Gastroesophageal sphincter (tissue), 4 donors: ENCODE measurements at places on chromosomes 16 and 17. TPM values are rescaled to one million over a fixed set of nuclear protein-coding genes. Genes with fewer than 3 reads are reported as not detected.

DNA sequence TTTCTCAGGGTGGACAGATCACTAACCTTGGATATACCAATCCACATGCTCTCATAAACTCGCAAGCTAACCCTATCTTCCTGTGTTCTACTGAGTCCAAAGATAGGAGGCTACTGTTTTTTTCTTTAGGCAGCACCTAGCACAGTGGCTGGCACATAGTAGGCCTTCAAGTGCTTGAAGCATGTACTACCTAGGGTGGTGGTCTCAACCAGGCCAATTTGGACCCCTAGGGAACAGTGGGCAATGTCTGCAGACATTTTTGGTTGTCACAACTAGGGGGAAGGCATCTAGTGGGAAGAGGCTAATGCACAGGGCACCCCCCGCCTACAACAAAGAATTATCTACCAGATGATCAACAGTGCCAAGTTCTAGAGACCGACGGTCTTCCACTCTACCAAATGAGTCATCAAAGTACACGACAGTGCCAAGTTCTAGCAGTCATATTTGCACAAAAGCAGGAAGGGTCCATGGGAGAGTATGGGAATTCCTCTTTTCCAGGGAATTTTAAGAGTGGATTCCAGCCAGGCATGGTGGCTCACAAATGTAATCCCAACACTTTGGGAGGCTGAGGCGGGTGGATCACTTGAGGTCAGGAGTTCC, 390.3 kb downstream of the SLC39A11 start:
- ATAC-seq = no peak

DNA sequence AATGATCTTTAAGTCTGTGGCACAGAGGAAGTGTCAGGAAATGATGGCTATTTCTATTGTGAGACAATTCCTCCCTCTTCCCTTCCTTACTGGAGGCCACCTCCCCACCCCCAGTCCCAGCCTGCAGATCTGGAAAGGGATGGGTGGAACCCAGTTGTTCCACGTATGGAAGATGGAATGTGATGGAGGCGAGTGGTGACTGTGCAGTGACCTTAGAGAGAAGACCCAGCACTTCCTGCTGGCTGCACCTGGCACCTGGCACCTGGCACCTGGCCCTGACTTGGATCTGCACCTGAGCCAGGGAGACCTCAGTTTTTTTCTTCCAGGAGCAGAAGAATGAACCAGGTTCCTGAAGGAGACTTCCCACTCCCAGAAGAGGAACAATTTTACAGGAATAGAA, 33.0 kb upstream of the TMC5 start:
- ATAC-seq = no peak

- ATAC-seq = no peak
Observed at GRCh38 chr17:82014432-82014831, 8.2 kb downstream of the CENPX start.

- ATAC-seq = peak; percentile 77
Observed at GRCh38 chr16:50498431-50499155, 49.6 kb upstream of the NKD1 start.

NPIPA3 gene
- 0.39 TPM for total RNA-seq

CLEC18A gene
- total RNA-seq = 1.9 TPM

KRTAP4-3 gene
- total RNA-seq = not detected

DNA sequence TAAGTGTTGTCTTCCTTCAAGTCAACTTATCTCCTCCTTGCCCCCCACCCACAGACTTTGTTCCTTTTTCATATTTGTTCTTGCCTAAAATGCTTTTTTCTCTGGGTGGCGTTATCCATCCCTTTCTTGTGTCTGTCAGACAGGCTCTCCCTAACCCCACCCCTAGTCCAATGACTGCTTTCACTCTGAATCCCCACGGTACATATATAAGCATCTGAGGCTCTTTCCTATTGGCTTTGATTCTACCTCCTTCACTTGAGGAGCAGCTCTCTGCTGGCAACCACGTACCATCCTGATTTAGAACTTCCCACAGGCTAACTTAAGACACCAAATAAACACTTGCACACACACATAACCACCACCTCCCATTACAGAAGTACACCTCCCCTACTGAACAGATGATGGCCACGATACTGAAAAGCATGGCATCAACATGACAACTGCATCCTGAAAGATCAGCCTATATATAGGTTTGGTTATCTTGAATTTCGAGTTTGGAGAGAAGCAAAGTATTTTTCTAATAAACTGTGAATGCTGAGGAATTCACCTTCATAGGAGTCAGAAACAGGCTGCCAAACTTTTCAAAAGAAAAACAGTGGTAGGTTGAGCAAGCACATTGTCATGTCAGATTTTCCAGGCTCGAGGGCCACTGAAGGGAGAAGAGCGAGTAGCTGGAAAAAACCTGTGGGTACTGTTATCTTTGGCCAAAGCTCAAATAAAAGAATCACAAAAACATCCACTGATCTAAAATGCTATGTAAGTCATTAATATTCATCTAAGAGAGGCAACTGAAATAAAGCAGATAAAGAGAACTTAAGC, 24.3 kb downstream of the STAT3 start:
- peak; percentile 49 for ATAC-seq

GRB7 gene
- total RNA-seq = not detected

RNF157 gene
- 8.1 TPM for total RNA-seq

TBC1D3I gene
- total RNA-seq = not detected

DNA sequence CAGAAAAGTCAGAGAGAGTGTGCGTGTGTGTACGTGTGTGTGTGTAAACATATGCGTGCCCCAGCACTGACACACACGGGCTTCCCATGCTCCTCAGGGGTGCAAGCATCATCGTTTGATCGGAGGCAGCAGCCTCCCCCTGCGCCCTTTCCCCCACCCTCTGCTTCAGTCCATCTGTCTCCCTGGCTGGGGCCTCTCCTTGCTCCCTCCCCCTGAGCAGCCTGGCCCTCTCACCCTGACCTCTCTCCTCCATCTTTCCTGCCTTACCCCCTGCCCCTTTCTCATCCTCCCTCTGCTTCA, 4.4 kb downstream of the STX1B start:
- no peak for ATAC-seq

CACNG4 gene
- total RNA-seq = 0.13 TPM

DNA sequence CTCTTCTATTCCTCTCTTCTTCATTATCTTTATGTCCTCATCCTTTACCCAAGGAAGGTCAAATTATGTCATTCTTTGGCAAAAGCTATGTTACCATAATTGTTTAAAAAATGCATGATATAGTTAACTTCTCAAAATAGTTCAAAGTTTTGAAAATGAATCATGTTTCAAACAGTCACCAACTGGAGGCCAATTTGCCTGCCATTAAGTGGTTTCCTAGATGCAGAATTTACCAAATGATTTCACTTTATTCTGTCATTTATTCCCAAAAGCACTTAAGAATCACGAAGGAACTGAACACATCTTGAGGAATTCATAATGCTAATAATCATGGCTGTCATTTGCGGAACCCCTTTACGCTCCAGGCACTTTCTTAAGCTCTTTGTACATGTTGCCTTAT, 190.9 kb upstream of the CDH11 start:
- ATAC-seq = no peak

GRCh38 chr16:918068-918467, 52.7 kb downstream of the LMF1 start:
- ATAC-seq = no peak

DNA sequence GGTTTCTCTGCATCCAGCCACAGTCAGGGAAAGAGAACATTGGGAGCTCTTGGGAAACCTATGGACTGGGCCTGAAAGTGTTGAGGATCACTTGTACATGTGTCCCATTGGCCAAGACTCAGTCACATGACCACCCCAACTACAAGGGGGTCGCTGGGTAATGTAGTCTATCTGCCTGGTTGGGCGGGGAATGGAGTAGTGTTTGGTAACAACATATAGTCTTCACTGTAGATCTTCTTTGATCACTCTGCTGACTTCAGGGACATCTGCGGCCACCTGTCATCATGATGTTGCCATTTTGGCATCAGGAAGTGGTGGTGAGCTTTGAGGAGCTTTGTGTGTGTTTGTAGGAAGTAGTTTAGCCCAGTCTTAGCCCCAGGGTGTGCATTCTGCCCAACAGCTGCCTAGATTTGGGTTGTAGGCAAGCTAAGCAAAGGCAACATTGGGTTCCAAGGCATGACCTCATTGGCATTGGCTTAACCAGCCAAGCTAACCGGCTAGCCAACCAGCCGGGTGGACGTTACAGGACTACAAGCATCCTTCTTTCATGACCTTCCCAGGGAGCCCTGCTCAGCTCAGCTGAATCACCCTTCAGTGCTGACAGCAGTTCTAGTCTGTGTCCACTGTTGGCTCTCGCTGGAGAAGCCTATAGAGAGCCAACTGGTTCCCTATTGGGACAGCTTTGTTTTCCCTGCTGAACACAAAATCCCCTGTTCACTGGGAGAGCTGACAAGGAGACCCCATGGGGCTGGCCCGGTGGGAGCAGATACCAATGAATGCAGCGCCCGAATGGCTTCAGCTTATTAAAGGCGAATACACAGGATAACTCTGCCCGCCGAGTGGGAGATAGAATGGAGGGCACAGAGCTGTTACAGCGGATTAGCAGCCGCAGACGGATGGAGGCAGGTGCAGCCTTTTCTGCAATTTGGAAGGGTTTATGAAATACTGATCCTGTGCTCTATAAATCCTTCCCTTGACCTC, 178.6 kb downstream of the NTN1 start:
- ATAC-seq = no peak

CNTNAP4 gene
- total RNA-seq = 0.94 TPM

DNA sequence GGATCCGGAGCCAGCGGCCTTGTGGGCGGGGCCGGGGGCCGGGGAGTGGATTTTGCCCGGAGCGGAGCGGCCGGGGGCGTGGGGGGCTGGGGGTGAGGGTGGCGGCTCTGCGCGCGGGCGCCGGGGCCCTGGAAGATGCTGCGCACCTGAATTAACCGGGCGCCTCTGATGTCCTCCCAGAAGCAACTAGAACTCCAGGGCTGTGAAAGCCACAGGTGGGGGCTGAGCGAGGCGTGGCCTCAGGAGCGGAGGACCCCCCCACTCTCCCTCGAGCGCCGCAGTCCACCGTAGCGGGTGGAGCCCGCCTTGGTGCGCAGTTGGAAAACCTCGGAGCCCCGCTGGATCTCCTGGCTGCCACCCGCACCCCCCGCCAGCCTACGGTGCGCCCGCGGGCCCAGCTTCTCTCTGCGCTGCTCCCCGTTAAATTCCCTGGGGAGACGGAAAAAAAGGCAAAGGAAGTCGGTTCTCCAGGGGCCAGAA, 549 bp downstream of the SLC26A11 start:
- ATAC-seq = peak; percentile 64
